ENCODE measurements at places on chromosomes 4 and X.

DNA sequence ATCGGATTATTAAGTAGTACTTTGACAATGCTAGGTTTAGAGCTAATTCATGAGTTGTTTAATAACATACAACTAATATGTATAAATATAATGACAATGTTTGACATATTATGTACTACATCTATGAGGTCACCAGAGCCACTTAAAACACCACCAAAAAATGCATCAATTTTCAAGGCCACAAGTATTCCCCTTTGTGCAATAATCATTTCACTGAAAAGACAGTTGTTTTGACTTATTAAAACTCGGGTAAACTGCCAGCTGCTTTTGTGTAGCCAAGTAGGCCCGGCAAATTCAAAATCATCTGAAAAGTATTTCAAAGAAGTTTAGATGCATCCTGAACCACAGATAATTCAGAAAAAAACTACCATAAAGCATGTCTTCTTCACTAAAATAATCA, 48.7 kb downstream of the CLOCK start:
- no peak for DNase-seq

GRCh38 chr4:17494258-17495190, 17.4 kb downstream of the QDPR start:
- DNase-seq = no peak

- no peak for DNase-seq
These were observed 27.2 kb downstream of the HTR2C start for GRCh38 chrX:114611018-114611619.

- DNase-seq = no peak
These were observed 7.3 kb upstream of the SEL1L3 start for GRCh38 chr4:25870081-25870480.

DNA sequence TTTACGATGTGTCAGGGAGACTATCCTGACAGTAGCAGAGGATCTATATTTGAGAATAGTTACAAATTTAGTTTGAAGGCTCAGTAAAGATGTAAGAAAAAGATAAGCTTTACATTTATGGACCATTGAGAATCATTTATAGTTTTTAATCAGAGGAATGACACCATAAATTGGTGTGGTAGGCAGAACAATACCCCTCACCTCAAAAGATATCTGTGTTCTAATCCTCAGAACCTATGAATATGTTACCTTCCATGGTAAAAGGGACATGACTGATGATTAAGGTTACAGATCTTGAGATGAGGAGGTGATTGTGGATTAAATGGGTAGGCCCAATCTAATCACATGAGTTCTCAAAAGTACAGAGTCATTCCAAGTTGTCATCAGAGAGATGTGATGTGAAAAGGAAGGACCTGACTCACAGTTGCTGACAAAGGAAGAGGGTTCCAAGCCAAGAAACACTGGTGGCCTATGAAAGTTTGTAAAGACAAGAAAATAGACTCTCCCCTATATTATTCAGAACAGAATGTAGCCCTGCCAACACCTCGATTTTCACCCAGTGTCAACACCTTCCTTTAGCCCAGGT, 27.0 kb downstream of the EREG start:
- no peak for DNase-seq

DNA sequence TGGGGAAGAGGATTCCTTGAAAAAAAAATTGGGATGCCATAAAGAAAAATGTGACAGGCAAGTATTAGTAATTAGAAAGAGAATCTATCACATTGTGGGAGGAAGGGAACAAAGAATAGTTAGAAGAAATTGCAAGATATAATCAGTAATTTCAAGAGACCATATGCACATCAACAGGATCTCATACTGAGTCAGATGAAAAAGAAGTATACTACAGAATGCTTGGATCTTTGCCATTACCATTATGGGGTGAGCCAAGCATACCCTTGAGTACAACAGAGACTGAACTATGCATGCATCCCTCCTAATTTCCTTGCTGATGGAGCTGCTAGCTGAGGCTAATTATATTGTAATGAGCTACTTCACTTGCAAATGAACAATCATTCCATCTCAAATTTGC, 287.6 kb downstream of the PAPSS1 start:
- no peak for DNase-seq

DNA sequence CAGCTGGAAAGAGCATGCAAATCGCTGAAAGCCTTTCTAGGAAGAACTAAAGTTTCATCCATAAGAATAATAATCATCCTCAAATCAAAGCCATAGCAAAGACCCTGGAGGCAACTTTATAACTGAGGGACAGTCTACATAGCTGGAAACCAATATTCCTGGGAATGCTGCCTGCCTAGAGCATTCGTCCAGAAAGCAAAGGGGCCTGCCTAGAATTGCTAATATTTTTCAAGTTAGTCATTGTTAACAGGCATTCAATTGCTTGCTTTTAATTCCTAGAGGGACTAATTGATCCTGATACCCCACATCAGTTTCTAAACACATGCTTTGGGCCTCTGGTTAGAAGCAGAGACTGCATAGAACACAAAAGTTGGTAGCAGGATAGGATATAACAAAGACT, 4.2 kb upstream of the PPARGC1A start:
- no peak for DNase-seq

GRCh38 chr4:100361336-100361735, 156.5 kb downstream of the EMCN start:
- no peak for DNase-seq

GRCh38 chr4:105741548-105741947, 33.0 kb downstream of the GSTCD start:
- DNase-seq = no peak

DNA sequence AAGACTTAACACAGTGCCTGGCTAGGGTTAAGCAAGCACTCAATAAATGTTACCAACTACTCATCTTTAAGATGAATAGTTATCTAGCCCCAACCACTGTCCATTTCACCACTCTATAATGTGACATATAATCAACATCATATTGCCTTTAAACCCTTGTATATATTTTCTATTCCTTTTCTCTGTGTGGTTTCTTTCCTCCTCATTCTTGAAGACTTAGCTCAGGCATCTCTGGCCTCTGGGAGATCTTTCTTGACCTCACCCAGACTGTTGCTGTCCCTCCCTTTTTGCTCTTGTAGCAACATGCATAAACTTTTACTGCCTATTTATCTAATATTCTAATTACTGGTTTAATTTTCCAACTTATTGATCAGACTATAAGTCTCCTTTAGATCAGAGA, 249.9 kb upstream of the MAB21L2 start:
- no peak for DNase-seq

GRCh38 chr4:1047106-1047975, 35.9 kb downstream of the FGFRL1 start:
- DNase-seq = peak; percentile 41

DNA sequence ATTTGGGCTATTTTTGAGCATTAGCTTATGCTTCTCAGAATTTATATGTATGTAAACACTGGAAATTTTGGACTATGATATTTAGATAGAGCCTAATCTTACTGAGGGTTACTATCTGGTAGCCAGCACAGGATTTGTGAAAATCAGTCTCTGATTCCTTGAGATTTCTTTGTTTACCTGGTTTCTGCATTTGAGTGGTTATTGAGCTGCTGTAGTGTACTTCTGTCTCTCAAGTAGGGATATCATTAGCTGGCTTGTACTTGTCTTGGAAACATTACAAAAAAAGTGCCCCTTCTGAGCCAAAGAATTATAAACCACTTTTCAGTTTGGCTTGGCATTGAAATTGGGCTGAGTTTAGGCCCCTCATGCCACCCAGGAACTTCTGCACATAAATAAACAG, 49.7 kb downstream of the TLL1 start:
- no peak for DNase-seq

DNA sequence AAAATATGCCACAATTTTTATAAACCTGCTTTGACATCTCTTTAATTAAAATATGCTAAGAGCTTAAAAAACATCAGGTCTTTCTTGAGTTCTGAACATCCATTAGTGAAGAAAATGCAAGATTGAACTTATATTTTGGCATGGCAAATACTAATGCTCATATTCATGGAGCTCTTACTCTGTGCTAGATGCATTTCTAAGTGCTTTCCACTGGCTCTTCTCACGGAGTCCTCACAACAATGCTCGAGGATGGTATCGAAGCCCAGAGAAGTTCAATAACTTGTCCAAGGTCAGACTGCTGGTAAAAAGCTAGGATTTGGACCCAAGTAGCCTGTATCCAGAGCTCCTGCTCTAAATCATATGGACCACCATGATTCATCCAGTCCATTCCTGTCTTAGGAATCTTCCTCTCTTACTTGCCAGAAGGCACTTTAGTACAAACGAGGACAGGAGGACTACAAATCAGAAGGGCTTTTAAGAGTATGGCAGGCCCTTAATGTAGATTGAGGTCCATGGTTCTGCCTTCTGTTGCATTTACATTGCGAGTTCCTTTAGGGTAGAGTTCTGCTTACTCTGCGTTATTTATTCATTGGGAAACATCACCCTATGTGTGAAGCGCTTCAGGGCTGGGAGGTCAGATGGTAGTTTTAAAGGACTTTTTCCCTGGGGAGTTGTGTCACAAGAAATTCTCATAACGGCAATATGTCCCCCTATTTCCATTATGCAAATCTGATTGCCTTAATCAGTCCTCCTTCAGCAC, 199.2 kb downstream of the RASL11B start:
- no peak for DNase-seq

GRCh38 chr4:78457751-78458150, 93.8 kb upstream of the ANXA3 start:
- DNase-seq = no peak

DNA sequence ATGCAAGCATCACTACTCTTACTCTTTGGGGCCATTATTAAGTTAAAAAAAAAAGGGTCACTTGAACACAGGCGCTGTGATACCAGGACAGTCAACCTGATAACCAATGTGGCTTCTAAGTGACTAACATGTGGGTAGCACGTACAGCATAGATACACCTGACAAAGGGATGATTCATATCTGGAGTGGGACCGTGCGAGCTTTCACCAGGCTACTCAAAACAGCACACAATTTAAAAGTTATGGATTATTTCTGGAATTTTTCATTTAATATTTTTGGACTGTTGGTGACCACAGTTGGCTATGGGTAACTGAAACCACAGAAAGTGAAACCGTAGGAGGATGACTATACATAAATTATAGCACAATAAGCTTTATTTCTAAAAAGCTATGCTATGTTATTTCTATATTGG, 113.8 kb upstream of the STIM2 start:
- no peak for DNase-seq

DNA sequence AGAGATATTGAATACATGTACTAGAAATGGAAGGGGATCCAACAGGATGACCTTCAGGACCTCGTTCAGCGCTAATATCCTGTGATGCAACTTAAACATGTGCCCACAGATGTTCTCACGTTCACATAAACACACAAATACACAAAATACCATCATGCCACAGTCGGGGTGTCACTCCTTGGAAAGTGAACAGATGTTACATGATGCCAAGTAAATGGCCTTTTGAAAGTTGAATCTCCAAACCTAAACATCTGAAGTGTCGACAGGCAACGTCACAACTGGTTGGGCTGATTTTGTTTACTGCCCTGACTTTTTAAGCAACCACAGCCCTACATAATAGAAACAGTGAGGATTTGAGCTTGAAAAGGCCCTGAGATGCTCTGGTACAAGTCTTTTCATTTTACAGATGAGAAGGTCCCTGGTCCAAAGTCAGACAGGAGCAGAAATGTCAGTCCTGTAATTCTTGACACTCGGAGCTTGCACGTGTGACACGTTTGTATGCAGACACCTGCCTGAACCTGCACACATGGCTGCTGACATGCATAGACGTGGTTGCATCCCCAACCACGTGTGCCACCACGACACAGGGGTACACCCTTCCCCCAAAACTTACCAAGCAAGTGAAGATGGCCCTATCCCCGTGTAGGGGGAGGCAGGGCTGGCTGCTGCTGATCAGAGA, 23.5 kb upstream of the BCORL1 start:
- DNase-seq = no peak

- DNase-seq = no peak
These were observed 18.2 kb downstream of the ANKRD50 start for GRCh38 chr4:124694306-124694705.

GRCh38 chr4:16993956-16994840, 95.8 kb upstream of the LDB2 start:
- no peak for DNase-seq

GRCh38 chr4:17142232-17142711, 243.8 kb upstream of the LDB2 start:
- DNase-seq = no peak

DNA sequence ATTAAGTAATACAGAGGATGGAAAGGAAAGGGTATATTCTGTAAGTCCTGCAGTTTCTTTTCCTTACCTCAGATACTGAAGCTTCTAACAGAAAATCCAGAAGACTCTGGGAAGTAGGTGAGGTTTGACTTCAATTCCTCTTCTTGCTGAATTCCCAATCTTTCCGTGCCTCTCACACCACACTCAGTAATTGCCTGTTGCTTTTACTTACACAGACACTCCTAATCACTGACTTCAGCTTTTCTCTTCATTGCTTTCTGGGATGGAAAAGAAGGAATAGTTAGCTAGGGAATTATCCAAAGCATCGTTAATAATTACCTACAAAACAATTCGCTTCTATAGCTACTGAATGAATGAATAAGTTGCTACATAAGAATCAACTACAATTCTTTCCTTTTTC, 163.6 kb downstream of the FBXO8 start:
- no peak for DNase-seq

GRCh38 chr4:87390551-87390890, 467 bp downstream of the HSD17B11 start:
- no peak for DNase-seq

DNA sequence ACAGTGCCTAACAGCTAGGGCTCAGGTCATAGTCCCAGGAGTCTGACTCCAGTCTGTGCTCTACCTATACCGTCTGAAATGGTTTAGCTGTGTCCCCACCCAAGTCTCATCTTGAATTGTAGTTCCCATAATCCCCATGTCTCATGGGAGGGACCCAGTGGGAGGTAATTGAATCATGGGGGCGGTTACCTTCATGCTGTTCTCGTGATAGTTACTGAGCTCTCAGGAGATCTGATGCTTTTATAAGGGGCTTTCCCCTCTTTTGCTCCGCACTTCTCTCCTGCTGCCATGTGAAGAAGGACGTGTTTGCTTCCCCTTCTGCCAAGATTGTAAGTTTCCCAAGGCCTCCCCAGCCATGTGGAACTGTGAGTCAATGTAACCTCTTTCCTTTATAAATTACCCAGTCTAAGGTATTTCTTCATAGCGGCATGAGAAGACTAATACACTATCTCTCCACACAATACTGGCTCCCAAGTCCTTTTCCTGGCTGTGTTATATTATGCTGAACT, 110.8 kb downstream of the AFAP1 start:
- no peak for DNase-seq

GRCh38 chrX:13090339-13091110, 46.1 kb upstream of the FAM9C start:
- no peak for DNase-seq

DNA sequence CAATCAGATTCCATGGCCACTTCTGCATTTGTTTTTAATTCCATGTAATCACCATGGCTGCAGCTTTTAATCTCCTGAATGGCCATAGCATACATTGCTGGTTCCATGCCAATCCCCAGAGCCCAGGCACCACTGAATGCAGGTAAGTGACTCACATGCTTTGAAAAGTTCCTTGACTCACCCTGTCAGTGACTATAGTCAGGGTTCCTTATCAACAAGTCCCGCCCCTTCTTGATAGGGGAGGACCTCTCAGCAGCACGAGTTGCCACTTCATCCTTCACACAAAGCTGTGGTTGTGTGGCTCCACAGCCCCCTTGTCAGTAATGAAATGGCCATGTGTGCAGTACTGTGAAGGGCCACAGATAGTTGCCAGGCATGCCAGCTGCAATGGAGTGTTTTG, 516.6 kb downstream of the PPARGC1A start:
- DNase-seq = peak; percentile 47

- peak; percentile 63 for DNase-seq
These were observed 543 bp downstream of the NFXL1 start for GRCh38 chr4:47913861-47914219.
